ENCODE measurements at places on chromosomes 7 and 10.

DNA sequence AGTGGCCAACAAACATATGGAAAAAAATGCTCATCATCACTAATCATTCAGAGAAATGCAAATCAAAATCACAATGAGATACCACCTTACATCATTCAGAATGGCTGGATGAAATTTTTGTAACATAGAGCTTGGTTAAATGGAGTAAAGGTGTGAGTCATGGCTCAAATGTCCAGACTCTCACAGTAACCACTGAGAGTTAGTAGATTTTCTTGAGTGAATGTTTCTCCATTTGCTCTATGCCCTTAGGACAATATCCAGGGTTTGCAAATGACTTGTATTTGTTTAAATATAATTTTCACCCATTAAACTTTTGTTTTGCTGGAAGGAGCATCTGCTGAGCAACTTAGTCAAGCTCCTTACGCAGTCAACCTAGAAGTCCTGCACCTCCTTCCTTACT lies 967.2 kb downstream of the XPNPEP1 start:
- DNase-seq: no peak

DNA sequence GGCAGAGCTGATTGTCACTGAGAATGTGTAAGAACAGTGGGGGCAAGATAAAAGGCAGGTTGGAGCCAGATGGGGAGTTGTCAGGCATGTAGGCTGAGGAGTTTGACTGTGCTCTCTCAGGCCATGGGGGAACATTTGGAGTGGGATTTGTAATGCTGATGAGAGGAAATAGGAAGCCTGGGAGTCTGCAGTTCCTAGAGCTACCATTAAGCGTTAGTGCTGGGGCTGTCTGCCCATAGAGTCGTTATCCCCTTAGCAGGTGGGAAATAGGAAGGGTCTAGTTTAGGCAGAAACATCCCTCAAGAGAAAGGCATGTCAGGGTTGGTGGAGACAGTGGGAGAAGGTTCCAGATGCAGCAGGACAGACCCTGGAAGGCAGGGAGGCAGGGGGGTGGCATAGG lies 75.5 kb downstream of the RPS24 start:
- no peak for DNase-seq

DNA sequence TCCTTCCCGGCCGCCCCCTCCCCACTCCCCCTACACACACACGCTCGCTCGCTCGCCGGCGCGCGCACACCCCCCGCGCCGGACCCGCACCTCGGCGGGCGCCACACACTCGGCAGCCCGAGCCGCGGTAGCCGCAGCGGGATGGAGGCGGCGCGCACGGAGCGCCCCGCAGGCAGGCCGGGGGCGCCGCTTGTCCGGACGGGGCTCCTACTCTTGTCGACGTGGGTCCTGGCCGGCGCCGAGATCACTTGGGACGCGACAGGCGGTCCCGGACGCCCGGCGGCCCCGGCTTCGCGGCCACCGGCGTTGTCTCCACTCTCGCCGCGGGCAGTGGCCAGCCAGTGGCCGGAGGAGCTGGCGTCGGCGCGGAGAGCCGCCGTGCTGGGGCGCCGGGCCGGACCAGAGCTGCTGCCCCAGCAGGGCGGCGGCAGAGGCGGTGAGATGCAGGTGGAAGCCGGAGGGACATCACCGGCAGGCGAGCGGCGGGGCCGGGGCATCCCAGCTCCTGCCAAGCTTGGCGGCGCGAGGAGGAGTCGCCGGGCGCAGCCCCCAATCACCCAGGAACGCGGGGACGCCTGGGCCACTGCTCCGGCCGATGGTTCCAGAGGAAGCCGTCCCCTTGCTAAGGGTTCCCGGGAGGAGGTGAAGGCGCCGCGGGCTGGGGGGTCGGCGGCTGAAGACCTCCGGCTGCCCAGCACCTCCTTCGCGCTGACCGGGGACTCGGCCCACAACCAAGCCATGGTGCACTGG lies at the start of gene SORCS3:
TSS of gene SORCS3 (plus strand) at position 104 of the 750 bp plus-strand sequence.
- DNase-seq: no peak

DNA sequence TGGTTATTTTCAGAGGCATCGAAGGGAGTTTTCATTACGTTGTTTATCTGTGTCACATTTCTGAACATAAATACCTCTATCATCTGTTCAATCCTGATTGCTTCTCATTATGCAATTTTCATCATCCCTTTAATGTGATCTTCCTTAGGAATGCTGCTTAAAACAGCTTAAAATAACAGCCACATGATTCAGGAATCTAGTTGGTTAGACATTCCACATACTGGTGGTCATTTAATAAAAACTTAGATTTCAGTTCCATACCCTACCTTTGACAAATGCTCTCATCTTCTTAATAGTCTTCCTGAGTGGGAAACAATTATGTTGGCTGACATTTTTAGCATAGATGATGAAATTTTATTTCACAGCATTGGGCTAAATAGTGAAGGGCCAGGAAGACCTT lies 191.3 kb upstream of the CDCA7L start:
- DNase-seq: no peak

DNA sequence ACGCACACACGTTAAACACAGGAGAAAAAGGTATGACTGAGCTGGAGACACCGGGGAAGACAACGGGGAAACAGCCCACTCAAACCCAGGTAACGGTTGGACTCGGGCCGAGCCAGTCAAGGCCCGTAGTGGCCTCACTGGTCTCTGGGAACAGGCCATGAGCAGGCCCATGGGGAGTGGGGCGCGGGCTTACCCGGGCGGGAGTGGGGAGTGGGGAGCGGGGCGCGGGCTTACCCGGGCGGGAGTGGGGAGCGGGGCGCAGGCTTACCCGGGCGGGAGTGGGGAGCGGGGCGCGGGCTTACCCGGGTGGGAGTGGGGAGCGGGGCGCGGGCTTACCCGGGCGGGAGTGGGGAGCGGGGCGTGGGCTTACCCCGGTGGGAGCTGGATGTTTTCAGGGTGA lies 11.5 kb downstream of the INTS1 start:
- no peak for DNase-seq

DNA sequence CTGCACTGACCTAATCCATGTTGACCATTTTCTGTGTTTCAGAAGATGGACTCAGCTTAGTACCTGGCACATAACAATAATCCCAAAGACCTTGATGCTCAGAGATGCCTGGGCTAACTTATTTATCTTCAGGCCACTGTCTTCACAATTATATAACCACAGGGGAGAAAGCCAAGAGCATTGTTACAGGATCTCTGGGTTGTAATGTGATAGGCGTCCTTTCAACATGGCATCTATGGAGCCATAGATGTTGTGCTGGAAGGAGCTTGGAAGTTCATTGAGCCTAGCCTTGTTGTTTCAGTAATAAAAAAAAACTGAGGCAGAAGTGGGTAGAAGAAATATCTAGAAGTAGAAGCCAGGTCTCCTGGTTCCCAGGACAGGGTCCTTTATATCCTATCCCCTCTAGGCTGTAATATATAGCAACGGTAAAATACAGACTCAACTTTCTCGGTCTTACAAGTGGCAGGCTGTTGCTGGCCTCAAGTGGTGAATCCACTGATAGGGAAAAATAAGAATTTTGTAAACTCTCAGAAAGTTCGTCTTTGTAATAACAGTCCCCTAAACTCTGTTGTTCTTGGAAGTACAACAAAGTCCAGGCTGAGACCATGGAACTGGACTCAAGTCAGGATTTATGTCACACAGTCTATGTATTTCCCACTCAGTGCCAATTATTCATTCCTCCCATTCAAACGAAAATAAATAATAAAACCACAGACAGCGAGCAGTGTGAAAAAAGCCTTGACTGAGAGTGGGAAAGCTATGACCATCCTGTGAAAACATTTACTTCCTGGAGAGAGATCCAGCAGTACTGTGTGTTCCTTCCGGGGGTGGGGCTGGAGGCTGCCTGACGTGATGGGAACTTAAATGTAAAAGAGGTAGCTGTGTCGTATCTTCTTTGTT lies 277.6 kb downstream of the REEP3 start:
- DNase-seq: no peak

- no peak for DNase-seq
Observed at GRCh38 chr7:123787220-123788007, 38.6 kb upstream of the WASL start.

GRCh38 chr10:14153570-14154055 lies 177.1 kb downstream of the FRMD4A start:
- DNase-seq: no peak

DNA sequence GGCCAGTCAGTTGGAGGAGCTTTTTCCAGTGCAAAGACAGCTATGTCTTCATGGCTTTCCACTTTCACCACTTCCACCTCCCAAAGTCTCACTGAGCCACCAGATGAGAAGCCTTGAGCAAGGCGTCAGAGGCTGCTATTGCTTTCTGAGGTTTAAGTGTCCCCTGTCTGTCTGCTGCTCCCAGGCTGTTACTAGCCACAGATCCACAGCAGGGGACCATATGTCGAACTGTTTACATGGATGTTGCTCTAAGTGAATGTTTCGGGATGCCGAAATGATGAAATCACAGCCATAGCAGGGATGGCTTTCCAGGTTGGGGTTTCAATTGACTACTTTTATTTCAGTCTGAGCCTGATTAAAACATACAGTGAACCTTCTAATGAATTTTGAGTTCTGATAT lies 88.5 kb downstream of the AVL9 start:
- no peak for DNase-seq

DNA sequence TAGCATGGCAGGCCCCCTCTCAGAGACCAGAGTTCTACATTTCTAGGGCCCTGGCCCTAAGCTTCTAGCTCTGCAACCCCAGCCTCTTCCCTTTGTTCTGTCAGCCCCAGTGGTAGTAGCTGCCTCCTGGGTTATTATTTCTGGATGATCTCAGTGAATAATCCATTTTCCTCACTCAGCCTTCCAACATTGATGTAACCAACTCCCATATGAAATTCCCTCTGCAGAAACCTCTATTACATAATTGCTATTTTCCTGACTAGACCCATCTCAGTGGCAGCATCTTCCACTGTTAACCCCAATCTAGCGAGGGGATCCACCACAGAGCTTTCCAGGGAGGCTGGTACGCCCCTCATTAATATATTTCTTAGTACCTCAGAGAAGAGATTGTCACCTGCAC lies 49.8 kb downstream of the FHIP2A start:
- no peak for DNase-seq

GRCh38 chr7:4603843-4604231 lies 78.3 kb upstream of the FOXK1 start:
- DNase-seq: no peak

DNA sequence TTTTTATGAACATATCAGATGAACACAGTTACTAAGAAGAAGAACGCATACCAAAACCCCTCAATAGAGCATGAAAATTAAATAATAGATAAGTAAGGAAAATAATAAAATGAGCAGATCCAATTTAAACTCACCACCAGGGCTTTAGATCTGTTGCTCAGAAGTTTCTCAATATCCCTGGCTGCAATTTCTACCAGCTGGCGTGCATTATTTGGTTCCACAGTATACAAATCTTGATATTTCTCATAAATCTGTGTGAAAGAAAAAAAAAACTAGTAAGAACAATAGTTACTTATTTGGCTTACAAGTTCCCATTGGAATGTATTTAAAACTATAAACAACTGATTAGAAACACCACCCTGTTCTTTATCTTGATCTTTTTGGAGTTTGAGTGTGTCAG lies 108.6 kb downstream of the CACNA2D1 start:
- no peak for DNase-seq

GRCh38 chr7:44081266-44081748 lies 1.0 kb downstream of the POLM start:
- no peak for DNase-seq

GRCh38 chr7:117269417-117269816 lies 53.4 kb downstream of the WNT2 start:
- DNase-seq: no peak

- DNase-seq: no peak
Observed at GRCh38 chr7:87564296-87564963, 36.3 kb downstream of the ABCB1 start.

DNA sequence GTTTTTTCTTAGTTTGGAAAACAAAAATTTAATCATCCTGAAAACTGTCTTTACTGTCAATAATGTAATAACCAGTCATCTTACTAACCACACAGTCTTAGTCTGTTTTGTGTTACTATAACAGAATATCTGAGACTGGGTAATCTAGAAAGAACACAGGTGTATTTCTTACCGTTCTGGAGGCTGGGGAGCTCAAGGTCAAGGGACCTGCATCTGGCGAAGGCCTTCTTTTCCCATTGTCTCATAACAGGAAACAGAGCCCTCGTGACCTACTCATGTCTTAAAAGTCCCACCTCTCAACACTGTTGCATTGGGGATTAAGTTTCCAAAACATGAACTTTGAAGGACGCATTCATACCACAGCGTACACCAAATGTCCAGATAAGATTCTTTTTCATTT lies 932.3 kb downstream of the CNTNAP2 start:
- no peak for DNase-seq

- DNase-seq: no peak
Observed at GRCh38 chr7:147639037-147639436, 951.5 kb upstream of the C7orf33 start.

- no peak for DNase-seq
Observed at GRCh38 chr10:27944005-27944404, 54.9 kb downstream of the ODAD2 start.

DNA sequence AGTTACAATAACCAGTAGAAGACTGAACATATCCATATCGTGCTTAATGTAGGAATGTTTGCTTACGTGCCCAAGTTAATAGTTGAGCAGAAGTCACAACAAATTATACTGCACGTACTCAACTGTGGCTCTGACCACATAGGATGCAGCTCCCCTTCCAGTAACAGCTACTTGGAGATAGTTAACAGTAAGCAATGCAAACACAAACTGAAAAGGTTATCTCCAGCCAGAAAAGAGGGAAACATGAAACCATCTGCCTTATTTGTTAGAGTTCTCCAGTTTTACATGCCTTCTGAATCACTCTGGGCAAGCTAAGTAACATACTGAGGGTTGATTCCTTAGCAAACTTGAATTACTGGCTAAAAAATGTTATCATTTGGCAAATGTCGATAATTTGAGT lies 9.8 kb downstream of the DHX32 start:
- no peak for DNase-seq

DNA sequence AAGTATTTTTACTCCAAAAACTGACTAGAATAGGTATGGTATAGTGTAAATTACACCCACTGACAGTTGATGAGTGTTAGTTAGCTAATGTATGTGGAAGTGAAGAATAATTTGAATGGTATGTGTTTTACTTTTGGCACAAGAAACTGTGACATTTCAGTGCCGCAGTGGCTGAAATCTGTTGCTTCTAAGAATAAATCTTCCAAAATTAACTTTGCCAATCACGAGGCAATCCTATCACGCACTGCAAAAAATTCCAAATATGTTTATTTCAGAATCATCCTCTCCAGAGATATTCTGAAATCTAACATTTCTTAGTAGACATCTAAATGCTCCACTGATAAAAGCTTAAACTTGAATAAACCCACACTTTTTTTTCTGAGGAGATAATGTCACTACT lies 61.2 kb downstream of the PCLO start:
- no peak for DNase-seq

DNA sequence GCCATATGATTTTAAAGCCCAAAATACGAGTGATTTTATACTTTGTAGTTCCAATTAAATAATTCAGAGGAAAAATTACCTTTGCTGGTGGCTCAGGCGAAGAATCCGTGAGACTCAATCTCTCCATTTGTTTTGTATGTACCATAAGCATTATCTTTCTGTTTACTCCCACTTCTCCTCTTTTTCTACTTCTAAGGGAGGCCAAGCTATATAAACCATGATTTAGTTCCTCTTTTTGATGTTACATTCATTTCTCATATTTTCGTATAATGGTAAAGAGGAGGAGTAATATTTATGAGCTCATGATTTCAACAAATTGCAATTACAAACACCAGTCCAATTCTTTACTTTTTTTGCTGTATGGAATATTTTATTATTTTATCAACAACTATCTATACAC lies 50.6 kb upstream of the TES start:
- no peak for DNase-seq

Data from activated CD8-positive, alpha-beta memory T cell treated with anti-CD3 and anti-CD28 coated beads for 48 hours (primary cell).